Stimulated activated CD4-positive, alpha-beta T cell treated with anti-CD3 and anti-CD28 coated beads, Interleukin-1b, Interleukin-23, amount 100 ng/mL, for 48 hours (primary cell): ENCODE measurements at places on chromosomes 3 and 15.

DNA sequence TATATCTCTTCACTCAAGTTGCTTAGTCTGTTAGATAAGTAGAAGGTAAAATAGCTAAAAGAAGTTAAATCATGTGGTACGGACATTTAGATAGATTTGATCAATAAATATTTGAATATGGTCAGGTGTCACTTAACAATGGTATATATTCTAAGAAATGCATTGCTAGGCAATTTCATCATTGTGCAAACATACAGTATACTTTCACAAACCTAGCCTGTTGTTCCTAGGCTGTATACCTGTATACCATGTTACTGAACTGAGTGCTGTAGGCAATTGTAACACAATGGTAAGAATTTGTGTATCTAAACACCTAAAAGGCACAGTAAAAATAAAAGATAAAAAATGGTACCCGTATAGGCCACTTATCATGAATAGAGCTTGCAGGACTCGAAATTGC, 112.8 kb upstream of the CGNL1 start:
- DNase-seq = no peak

DNA sequence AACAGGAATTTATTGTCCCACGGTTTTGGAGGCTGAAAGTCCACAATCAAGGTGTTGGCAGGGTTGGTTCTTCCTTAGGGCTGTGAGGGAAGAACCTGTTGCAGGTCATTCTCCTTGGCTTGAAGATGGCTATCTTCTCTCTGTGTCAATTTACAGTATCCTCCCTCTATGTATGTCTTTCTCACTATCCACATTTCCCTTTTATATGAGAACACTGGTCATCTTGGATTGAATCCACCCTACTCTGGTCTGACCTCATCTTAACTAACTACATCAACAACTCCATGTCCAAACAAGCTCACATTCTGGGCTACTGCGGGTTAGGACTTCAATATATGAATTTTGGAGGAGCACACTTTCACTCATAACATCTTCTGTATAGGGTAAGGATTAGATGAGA, 61.9 kb downstream of the CLDN1 start:
- no peak for DNase-seq

GRCh38 chr15:90818251-90819210, 49.9 kb upstream of the FURIN start:
- peak; percentile 25 for DNase-seq

GRCh38 chr15:69740684-69741083, 288.1 kb downstream of the RPLP1 start:
- no peak for DNase-seq

DNA sequence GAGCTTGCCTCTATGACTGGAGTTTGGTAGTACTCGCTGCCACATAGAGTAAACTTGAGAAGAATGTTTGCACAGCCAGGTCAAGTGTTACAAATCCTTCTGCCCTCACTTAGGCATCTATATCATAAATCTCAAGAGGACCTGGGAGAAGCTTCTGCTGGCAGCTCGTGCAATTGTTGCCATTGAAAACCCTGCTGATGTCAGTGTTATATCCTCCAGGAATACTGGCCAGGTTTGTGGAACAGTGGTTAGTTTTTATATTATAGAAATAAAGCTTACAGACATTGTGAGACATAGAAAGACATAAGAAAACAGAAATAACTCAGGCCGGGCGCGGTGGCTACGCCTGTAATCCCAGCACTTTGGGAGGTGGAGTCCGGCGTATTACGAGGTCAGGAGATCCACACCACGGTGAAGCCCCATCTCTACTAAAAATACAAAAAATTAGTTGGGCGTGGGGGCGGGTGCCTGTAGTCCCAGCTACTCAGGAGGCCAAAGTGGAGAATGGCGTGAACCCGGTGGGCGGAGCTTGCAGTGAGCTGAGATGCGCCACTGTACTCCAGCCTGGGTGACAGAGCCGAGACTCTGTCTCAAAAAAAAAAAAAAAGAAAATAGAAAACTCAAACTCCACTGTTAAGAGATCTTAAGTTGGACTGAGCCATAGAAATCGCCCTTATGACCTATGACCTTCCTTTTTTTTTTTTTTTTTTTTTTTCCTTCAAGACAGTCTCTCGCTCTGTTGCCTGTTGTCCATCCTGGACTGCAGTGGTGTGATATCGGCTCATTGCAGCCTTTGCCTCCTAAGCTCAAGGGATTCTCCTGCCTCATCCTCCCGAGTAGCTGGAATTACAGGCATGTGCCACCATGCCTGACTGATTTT, 2.2 kb downstream of the RPSA start:
- DNase-seq = peak; percentile 42

DNA sequence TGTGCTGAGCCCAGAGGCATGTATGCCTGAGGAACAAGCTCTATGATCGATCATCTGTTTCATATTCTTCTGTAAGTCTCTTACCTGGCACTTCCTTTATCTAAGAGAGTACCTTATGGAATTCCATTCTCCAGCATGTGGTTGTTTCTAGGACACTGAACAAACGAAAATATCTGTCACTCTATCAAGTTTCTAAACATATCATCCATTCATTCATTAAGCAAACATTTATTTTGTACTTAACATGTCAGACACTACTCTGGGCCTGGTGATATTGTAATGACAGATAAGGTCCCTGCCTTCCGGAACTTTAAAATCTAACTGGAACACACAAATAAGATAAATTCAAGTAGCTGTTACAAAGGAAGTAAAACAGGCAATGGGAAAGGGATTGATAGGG, 477.1 kb downstream of the IGSF11 start:
- no peak for DNase-seq

- DNase-seq = no peak
Measured at GRCh38 chr15:94478763-94479162, 247.4 kb downstream of the MCTP2 start.

DNA sequence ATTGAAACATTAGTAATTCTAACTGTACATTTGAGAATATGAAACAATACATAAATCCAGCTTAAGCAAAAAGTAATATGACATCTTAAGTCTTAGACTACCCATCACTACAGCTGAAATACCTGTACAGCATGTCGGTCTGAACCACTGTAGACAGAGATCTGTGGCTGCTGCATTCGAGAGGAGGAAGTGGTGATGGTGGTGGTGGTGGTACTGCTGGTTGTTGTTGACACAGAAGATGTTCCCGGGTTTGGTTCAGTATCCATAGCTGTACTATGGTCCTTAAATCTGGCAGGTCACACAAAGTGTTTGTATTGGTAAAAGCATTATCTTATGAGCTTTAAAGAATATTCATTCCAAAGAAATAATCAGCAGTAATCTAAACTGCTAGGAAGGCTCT, 2.9 kb downstream of the PHC3 start:
- DNase-seq = peak; percentile 30
